ENCODE measurements at places on chromosomes 12 and 14.

DNA sequence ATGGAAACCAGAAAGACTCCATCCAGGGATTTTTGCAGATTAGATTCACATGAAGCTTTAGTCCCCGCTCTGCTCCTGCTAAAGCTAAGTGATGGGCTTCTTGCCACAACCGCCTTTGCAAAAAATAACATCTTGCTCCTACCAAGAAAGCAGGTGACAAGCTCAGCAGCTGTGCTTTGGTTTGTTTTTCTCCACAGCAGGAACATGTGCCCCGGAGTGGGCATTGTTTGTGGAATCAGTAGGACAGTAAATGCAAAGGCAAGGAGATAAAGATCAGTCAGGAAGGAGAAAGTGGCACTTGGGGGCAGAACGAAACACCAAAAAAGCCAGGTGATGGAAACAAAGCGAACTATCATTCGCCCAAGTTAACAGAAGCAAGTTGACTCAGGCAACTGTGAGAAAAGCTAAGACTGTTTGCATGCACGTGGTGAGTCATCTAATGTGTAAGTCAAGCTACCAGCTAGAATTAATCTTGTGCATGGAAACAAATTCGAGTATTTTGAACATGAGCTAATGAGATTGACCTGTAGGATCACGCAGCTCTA is 165.5 kb upstream of the PLXNC1 start:
- DNase-seq = no peak

DNA sequence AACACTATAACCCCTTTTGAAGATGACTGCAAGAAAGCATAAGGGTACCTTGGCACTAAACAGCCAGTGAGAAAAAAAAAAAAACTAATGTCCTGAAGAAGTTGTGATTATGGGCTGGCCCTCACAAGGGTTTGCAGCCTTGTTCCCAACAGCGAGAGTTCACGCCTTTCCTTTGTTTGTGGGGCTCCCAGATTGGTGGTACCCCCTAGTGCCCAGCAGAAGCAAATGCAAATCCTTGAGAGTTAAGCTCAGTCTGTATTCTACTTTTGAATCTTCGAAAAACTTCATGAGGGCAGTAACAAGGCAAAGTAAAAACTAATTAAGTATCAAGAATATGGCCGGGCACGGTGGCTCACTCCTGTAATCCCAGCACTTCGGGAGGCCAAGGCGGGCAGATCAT is 238.9 kb upstream of the LMO3 start:
- no peak for DNase-seq

DNA sequence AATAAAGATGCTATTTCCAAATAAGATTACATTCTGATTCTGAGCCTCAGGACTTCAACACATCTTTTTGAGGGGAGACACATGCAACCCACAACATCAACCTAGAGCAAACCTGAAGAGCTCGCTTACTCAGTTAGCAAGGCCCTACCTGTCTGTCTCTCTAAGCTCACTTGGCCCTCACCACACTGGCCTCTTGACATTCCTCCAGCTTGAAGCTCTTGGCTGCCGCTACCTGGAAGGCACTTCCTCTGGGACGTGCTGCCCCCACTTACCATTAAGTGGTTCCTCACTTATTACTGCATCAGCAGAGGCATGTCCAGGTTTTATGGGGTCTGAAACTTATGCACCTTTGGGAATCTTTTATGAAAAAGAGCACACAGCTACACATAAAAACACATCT is 354.8 kb downstream of the GALC start:
- DNase-seq = no peak

DNA sequence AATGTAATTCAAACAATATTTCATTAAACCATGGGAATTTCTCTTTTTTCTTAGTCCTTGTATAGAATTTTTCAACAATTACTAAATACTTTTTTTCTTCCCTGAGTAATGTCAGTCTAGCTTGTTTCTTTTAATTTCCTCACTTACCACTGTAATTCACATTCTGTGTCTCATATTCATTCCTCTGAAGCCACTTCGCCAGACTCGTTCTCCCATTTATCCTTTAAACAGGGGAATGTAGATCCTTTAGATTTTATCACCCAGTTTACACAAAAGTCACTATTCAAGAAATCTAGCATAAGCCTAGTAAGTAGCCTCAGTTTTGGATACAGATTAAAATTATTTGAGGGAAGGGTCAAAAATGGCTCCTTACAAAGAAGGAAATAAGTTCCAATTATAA is 6.8 kb downstream of the USP15 start:
- DNase-seq = no peak

DNA sequence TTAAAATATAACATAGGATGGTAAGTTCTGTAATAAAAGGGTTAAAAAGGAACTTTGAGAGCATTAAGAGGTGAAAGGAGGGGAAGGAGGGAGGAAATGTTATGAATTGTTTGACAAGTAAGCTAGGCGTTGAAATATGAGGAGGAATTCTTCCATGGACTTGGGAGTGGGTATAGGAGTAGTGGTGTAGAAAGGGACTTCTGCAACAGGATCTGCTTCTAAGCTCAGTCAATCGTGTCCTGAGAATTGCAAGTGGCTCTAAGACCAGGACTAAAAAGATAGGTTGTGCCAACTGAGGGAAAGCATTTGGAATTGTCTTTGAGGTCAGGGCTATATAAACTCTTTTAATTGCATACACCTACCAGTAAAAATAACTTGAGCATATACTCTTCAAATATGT is 74.1 kb upstream of the SLC38A2 start:
- no peak for DNase-seq

GRCh38 chr12:108665608-108666202 is 32.0 kb upstream of the SELPLG start:
- DNase-seq = no peak

DNA sequence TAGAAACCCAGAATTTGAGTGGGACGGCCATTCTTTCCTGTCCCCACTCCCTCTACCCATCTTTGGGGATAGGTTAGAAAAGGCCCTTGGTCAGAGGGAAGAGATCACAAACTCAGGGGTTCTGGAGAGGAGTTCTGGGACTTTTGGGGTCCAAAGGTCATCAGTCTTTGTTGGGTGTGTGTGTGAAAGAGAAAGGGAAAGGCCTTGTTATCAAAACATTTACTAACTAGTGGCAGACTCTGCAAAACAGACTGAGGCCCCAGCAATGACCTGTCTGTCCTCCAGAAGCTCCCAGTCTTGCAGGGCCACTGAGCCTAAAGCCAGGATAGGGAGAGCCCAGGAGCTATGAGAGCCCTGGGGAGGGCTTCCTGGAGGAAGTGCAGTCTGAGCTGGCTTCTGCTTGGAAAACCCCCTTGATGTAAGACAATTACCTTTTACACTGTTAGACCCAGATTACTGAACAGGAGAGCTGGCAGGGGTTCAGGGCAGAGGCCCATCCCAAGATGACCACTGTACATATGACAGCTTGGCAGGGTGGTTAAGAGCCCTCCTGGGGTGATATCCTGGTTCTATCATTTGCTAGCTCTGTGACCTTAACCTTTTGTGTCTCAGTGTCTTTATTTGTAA is 429.1 kb upstream of the CCDC196 start:
- DNase-seq = no peak

DNA sequence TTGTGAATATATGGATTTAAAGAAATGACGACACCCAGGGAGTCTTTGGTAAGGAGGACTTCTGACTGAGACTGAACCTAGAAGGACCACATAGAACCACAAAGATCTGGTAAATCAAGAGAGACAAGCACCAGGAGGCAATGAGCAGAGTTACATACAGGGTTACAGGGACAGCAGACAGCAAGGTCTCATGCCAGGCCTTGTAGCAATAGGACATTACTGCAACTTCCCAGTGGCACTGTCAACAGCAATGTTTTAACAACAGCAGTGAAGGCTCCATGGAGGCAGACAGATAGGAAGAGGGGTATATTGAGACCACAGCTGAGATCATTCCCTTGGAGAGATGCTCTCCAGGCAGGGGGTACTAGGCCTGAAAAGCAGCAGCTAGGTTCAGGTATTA is 18.5 kb downstream of the CPNE8 start:
- DNase-seq = no peak

GRCh38 chr14:61547186-61548069 is 147.9 kb upstream of the HIF1A start:
- DNase-seq = no peak

Measured in H1 (cell line).